GM04503 (cell line): ENCODE measurements at places on chromosomes 5 and 9.
A peak's percentile ranks its signal among the peaks of the same experiment; 100 is the strongest.

DNA sequence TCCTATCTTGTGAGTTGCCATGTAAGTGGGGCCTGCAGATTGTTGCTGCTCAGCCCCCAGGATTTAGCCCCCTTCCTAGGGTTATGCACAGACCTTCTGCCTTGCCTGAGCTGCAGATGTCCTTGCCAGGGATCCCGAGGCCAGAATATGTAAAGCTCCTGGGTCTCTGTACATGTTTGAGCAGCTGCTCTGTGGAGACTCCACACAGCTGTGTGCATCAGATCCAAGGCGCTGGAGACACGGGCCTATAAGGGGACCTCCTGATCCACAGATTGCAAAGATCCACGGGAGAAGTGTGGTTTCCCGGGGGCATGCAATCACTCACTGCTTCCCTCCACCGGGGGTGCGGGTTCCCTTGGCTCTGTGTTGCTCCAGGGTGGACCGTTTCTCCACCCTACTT, 28.9 kb downstream of the TAF11L14 start:
- no peak for DNase-seq

- no peak for DNase-seq
Observed at GRCh38 chr5:173291722-173292658, 36.2 kb downstream of the STC2 start.

DNA sequence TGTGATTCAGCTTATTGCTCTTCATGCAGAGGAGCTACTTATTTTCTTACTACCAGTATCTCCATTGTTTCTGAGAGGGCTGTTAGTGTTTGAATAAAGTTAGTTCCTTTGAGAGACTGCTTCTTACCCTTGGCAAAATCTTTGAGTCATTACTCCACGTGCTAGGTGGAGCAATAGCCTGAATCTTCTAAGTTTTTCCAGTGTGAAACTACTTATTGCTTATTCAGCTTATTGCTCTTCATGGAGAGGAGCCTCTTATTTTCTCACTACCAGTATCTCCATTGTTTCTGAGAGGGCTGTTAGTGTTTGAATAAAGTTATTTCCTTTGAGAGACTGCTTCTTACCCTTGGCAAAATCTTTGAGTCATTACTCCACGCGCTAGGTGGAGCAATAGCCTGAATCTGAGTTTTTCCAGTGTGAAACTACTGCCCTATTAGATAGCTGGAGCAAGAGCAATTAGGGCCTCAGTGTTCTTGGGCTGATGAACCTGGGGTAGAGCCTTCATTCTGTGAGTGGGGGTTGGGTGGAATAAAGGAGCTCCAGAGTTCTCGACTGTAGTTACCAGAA, 41.9 kb downstream of the GPBP1 start:
- DNase-seq: no peak

- DNase-seq: no peak
Observed at GRCh38 chr5:475704-476101, 32.7 kb downstream of the EXOC3 start.

DNA sequence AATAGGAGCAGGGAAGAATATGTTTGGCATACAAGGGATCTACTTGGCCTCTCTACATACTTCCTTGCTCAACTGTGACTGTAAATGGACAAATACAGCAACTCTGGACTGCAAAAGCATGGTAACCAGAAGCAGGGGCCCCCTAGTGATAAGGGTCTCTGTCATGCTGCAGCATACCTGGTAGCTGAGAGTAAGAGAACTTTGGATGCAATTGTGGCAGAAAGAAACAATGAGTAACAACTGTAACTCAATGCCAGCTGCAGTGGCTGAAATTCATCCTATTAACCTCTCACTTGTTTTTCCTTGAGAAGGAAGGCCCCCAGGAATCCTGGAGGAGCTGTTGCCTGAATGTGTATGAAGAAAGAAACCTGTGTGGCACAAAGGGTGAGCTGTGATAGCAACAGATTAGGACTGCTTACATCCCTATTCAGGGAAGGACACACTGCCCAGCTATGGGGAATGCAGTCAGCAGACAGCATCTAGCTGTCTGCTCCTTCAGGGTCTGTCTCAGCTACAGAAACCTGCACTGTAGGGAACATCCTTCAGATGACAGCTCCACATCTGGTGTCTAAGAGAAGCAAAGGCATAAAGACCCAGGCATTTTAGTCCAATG, 468.1 kb upstream of the ACTBL2 start:
- no peak for DNase-seq

DNA sequence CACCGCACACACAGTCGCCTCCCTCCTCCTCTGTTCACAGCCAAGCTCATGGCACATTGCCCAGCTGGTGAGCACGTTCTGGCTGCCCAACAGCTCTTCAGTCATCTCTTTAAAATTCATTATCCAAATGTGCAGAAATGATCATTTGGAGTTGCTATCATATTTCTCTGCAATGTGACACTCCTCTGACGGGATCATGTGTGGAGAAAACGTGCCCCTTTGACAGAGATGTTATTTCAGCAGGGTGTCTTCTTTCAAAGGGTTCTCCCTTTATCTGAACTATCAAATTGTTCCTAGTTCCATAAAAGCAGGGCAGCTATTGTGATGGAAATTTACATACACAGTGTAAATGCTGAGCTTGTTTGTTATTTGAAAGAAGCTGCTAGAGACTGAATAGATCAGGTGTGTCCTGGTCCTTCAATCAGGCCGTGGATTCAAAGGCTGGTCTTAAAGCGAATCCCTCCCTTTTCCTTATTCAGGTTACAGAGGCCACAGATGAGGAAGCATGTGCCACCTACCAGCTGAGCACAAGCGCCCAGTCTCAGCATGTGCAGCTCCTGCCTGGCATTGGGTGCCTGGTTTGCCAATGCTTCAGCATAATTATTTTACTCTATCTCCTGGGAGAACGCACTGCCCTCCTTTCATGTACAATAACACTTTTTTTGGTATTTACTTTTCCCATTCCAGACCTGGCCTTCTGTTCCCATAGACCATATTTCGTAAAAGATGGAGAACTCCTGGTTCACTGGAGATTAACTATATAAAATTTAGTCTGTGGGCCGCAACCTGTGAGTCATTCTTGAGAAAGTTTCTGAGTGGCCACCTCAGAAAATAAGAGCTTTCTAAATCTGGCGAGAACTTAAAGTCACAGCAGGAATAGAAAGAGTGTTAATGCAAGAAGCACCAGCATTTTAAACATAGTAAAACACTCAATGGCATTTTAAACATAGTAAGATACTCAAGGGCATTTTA, 433.7 kb downstream of the ENC1 start:
- DNase-seq: peak; percentile 60

GRCh38 chr9:131709771-131710431, 30.0 kb downstream of the RAPGEF1 start:
- DNase-seq: peak; percentile 25

- DNase-seq: no peak
Observed at GRCh38 chr5:51604324-51604723, 221.1 kb downstream of the ISL1 start.

DNA sequence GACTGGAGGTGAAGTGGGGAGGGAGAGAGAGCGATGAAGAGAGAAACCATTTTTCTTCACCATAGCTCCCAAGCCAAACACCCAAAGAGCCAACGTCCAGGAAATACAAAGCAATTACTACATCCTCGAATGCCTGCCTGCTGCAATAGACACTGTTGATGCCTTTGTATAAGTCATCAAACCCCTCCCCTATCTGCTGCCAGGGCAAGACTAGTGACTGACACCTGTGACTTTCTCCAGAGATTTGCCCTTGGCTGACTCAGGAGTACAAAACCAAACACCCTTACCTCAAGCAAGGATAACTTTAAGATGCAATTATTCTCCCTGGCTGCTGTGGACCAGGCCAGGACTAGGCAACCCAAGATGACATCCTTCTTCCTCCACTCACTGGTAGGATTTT, 81.8 kb upstream of the RASA1 start:
- no peak for DNase-seq

- no peak for DNase-seq
Observed at GRCh38 chr5:1345876-1346626, 1.2 kb upstream of the CLPTM1L start.

GRCh38 chr5:58923355-58923754, 340.5 kb downstream of the RAB3C start:
- DNase-seq: no peak

GRCh38 chr5:120734033-120734432, 269.9 kb downstream of the PRR16 start:
- peak; percentile 7 for DNase-seq
